ENCODE measurements at places on chromosomes 1 and 21.

- DNase-seq = no peak
Measured at GRCh38 chr1:19925342-19926070, 2.1 kb upstream of the PLA2G2E start.

DNA sequence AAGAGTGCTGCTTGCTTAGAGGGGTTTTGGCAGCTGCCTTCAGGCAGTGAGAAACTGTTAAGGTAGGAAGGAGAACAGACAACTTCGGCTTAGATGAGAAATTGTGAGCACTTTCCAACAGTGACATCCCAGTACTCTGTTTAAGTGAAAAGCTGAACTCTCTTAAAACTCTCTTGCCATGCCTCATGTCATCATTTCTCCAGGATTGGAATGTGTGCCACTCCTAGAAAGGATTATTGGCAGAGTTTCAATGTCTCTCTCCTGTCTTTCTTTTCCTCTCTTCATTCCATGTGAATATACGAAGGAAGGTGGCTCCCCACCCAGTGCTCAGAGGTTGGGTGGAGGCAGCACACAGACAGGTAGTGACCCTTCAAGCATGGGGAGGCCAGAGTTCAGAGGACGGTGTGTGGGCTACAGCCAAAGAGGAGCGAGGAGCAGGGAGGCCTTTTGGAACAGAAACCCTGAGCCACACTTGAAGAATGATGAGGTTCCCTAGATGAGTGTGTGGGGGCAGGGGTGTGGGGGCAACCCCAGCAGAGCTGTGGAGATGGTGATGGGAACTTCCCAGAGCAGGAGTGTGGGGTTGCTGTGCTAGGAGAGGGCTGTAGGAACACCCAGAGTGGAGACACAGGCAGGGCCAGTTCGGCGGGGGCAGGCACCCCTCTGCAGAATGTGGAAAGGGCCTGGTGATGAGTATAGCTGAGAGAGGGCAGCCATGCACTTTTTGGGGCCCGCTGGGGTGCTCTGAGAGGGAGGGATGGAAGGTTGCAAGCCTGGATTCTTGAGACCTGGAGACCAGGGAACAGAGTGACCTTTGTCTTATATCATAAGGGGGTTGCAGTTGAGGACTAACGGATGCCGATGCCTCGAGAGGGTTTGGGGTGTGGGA lies 58.8 kb downstream of the GALNT2 start:
- no peak for DNase-seq

DNA sequence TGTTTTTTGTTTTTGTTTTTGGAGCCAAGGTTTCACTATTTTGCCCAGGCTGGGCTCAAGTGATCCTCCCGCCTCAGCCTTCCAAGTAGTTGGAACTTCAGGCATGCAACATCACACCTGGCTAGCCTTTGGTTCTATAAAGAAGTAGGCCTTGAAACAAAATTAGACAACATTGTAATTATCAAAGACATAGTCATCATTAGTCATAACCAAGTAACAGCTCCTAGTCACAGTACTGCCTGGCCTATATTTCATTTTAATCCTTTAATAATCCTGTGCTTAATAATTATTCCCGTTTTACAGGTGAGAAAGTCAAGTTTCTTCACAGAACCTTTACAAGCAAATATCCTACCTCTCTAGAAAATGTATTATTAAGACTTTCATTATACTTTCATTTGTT lies 52.3 kb upstream of the TBX15 start:
- DNase-seq = no peak

GRCh38 chr1:220706480-220706879 lies 16.3 kb downstream of the C1orf115 start:
- DNase-seq = no peak

DNA sequence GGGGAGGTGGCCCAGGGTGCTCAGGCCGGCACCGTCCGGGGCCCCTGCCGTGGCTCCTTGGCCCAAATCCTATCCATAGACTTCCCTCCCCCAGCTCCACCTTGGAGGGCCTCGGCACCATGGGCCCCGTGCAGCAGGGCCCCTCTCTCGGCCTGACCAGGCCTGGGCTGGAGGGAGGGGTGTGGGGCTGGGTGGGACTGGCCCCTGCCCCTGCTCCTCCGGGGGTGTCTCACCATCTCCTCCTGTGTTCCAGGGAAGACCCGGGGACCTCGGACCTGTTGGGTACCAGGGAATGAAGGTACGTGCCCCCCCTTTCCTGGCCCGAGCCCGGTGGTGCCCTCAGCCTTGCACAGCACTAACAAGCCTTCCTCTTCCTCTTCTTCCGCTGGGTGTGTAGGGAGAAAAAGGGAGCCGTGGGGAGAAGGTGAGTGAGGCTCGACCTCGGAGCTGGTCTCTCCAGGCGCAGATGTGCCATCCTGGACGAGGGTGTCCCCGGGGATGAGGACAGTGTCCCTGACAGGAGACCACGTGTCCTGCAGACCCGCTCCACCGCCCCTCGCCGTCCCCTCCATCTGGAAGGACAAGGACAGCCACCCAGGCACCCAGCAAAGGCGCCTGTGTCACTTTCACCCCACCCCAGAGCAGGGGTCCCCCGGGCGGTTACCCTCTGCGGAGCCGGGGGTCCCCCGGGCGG lies 7.9 kb downstream of the COL6A1 start:
- no peak for DNase-seq

DNA sequence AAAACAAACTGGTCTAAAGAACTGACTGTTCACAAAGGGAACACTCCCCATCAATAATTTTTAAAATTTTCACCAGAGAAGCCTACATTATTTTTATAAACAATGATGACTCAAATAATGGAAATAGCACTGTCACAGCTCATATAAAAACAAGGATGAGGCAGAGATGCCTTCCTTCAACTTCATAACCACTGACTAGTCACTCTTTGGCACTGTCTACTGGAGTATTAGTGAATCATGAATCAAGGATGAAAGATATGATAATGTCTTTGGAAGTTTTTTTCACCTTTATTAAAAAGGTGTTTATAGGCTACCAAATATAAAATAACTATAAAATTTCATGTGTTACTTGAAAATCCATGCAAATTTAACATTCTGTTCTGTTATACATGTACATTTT lies 316.9 kb downstream of the VAV3 start:
- DNase-seq = peak; percentile 74

- no peak for DNase-seq
Measured at GRCh38 chr1:50333595-50333974, 89.7 kb downstream of the DMRTA2 start.

DNA sequence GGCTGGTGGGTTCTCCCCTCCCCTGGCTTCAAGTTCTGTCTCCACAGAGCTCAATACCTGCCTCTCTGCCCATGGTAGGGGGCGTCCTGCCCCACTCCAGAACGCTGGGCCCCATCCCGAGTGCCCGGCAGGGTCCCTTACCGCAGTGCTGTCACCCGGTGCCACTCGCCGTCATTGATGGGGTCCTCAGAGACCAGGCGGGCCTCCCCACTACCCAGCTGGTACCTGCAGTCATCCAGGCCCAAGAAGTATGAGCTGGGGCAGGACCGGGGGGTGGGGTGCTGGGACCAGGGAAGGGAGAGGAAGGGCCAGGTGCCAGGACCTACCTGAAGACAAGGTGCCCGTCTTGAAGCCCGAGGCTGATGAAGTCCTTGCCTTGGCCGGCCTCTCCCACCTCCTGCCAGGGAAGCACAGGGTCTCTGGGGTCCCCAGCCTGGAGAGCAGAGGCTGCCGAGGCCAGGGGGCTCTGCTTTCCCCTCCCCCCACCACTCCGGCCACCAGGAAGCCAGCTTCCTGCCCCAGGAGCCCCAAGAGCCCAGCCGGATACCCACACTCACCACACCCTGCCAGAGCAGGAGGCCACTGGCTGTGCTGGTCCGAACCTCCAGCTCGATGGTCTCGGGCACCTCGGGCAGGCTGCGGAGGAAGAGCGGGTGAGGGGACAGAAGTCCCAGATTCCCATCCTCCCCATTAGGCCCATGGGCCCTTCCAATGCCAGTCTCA lies 12.1 kb downstream of the LDLRAD2 start:
- no peak for DNase-seq

- peak; percentile 73 for DNase-seq
Measured at GRCh38 chr21:34603002-34603709, 11.8 kb downstream of the RCAN1 start.

DNA sequence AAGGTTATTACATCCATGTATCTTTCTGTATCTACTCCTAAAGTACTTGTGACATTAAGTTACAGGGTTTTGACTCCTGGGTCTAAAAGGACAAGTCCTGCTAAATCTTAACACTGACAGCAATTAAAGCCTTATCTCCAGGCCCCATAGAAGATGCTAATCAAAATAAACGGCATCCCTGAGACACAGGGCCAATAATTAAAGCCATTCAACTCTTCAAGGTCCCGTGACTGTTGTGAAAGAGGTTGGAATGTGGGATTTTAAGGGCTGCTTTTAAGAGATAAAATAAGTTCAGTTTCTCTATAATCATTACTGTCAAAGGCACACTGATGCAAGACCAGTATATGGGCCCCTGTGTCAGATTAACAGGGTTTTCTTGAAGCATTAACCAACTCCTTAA lies 8.3 kb downstream of the DNAI4 start:
- no peak for DNase-seq

- DNase-seq = peak; percentile 3
Measured at GRCh38 chr1:185158800-185159199, 1.8 kb downstream of the SWT1 start.

DNA sequence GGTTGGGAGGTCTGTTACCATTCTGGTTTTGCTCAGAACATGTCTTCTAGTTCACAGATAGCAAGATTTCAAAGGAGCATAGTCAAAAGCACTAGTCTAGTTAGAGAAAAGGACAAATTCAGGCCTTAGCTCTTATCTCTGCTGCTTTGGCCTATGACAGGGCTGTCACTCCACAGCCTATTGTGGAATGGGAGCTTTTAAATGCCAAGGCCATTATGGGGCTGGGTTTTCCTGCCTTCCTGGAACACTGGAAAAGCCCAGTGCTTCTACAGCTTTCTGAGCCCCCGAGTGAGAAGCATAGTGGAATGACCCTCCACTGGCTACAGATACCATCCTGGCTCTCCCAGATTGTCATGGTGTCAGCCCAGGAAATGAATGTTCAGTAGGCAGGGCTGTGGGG lies 9.3 kb downstream of the MTFR1L start:
- DNase-seq = no peak

GRCh38 chr21:25501462-25501861 lies 105.8 kb downstream of the MRPL39 start:
- DNase-seq = no peak

- no peak for DNase-seq
Measured at GRCh38 chr1:89732643-89733222, 88.1 kb upstream of the LRRC8D start.

DNA sequence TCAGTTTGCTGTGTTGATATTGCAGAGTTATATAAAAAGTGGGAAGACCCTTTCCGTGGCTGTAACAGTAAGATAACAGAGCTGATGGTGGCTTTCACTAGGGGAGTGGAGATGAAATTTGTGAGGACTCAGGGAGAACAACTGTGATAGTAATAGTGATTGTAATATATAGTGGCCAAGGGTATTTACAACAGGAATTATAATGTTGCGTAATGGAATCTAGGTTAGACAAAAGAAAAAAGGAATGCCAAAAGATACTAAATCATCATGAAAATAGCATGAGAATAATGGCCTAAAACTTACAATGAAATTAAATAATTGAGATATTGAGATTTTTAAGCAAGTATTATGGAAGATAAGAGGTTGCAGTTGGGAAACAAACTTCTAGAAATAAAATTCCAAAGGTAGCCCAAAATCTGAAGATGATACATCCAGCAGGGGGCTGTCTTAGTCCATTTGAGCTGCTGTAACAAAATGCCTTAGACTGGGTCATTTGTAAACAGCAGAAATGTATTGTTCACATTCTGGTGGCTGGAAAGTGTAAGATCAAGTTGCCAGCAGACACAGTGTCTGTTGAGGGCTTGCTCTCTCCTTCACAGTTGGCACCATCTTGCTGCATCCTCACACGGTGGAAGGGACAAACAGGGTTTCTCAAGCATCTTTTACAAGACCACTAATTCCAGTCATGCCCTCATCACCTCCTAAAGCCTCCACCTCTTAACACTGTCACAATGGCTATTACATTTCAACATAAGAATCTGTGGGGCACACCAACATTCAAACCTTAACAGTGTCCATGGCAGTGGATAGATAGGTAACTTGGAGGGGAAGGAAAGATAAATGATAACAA lies 711.2 kb downstream of the MRPL39 start:
- DNase-seq = no peak

- peak; percentile 6 for DNase-seq
Measured at GRCh38 chr1:78375996-78376395, 114.8 kb upstream of the PTGFR start.

DNA sequence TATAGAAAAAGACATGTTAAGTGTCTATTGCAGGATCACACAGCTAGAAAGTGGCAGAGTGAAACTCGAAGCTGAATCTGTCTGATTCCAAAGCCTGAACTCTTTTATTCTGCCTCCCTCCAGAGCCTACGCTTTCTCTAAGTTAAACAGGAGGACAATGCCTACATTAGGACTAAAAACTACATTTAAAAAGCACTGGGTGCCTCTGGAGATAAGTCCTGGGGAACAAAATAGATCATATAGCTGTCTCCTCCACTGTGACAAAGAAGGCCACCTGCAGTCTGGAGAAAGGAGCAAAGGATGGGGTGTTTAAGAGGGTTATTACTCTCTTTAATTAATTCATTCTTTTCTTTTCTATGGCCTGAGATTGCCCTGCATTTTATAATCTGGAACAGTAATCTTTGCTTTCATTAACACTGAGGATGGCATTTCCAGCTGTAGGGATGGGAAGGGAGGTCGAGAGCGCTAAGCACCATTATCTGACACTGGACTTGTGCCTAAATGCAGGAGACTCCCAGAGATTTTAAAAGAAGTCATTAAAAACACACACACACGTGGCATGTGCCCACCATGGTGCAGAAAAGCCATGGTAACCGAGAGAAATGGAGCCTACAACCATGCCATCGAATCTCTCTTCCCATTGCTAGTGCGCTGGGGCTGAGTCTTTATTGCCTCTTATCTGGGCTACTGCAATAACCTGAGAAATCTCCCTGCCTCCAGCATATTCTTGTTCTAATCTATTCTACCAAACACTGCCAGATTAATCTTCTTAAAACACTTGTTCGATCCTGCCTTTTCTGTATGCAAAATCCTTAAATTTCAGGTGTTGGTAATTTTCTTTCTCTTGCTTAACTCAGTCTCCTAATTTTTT lies 92.2 kb downstream of the PLXNA2 start:
- no peak for DNase-seq

- DNase-seq = no peak
Measured at GRCh38 chr1:40620150-40620549, 45.3 kb downstream of the RIMS3 start.

- peak; percentile 84 for DNase-seq
Measured at GRCh38 chr21:44965251-44966022, 25.6 kb downstream of the SLX9 start.

GRCh38 chr21:9760398-9761074 lies 760.8 kb upstream of the TPTE start:
- DNase-seq = no peak

GRCh38 chr1:207049514-207049913 lies 1.5 kb downstream of the YOD1 start:
- no peak for DNase-seq

- no peak for DNase-seq
Measured at GRCh38 chr1:116325922-116326321, 47.1 kb upstream of the ATP1A1 start.

- DNase-seq = no peak
Measured at GRCh38 chr21:34122047-34122446, 48.7 kb downstream of the MRPS6 start.

GRCh38 chr1:85413169-85413568 lies 51.8 kb downstream of the DDAH1 start:
- DNase-seq = no peak

GRCh38 chr21:33025489-33026442 lies at the start of gene OLIG2:
OLIG2 (plus strand) TSS chr21:33025935; CDS start chr21:33026863, 928 bp downstream.
- no peak for DNase-seq
